NCI-H1105 (cell line): ENCODE measurements at places on chromosomes 12 and 14.

GRCh38 chr14:69376439-69376838 is 21.7 kb downstream of the ERH start:
- no peak for DNase-seq

DNA sequence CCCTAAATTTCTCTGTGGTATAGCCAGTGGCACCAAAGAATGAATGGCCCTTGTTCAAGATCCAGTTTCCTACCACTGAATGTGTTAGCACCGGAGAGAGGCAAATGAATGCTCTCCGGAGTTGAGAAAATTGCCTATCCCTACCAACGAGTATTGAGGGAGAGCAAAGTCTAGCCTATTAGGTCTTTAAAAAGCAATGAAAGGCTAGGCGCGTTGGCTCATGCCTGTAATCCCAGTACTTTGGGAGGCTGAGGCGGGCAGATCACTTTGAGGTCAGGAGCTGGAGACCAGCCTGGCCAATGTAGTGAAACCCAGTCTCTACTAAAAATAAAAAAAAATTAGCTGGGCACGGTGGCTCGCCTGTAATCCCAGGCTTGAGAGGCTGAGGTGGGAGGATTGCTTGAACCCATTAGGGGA is 898 bp upstream of the RAB15 start:
- DNase-seq = no peak

GRCh38 chr12:8734873-8735381 is 37.1 kb downstream of the RIMKLB start:
- DNase-seq = no peak

GRCh38 chr12:3655328-3655900 is 97.5 kb downstream of the CRACR2A start:
- peak; percentile 40 for DNase-seq

GRCh38 chr14:59117754-59118528 is 70.5 kb upstream of the DAAM1 start:
- DNase-seq = no peak

GRCh38 chr14:55799508-55800095 is 219.6 kb downstream of the KTN1 start:
- DNase-seq = no peak

DNA sequence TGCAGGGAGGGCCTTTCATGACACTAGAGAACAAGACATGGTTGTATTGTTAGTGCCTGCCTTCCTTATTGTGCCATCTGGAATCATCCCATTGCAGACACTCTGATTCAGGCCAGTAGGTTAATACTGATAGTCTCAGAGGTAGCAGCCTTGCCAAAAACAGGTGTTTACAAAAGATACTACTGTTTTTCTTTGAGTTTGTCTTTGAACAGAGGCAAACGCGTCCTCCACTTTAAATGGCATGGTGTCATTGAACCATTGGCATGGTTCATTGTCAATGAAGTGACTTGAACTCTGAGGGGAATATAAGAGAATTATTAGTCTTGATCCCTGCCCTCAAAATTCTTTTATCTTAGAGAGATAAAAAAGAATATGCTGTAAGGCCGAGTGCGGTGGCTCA is 4.2 kb downstream of the FNTB start:
- no peak for DNase-seq

DNA sequence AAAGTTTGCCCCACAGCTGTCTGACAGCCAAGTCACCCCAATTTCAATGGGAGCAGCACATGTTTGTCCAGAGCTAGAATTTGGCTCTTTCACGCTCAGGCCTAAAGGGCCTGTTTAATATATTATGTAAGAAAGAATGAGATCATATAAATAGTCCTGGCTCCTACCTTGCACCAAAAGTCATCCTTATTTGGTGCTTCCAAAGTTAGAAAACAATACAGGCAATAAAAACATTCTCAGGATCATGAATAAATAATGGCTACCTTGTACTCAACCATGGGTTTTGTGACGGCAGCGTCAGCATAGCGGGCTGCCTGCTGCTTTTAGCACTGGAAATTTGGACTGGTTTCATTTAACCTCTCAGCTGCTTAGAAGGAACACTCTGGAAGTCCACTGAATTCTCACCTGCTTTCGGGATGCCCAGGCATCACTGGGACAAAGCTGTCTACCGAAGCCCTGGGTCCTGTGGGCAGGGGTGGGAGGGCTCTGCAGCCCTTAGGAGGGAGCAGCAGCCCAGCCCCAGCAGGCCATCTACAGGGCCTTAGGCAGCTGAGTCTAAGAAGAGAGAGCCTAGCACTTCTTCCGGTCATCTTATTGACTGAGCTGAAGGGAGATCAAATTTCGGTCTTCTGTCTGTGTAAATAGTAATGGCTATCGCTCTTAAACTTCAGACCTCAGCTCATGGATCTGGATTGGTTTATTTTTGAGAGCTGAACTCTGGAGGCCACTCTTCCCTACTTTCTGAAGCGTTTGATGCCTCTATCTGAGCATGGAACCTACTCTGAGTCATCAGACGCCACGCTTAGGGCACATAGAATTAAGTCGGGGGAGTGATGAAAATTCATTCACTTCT is 106.5 kb downstream of the SAMD4A start:
- DNase-seq = no peak

DNA sequence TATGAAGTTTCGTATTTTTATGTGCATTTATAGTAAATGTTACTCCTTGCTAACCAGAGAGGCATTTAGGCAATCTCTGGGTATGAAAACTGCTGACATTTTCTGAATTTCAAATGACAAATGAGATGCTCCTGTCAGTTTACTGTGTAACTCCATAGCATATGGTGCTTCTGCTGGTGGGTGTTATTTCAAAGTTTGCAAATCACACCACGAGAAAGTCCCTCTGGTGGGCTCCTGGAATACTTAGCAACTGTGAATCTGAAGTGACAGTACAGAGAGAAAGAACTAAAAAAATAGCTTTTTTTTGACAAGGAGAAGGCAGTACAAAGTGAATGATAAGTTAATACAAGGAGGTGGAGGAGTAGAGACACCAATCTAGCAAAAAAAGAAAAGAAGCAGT is 161.5 kb downstream of the DERA start:
- DNase-seq = no peak

- no peak for DNase-seq
These were observed 47.8 kb downstream of the FERMT2 start for GRCh38 chr14:52902971-52903619.

DNA sequence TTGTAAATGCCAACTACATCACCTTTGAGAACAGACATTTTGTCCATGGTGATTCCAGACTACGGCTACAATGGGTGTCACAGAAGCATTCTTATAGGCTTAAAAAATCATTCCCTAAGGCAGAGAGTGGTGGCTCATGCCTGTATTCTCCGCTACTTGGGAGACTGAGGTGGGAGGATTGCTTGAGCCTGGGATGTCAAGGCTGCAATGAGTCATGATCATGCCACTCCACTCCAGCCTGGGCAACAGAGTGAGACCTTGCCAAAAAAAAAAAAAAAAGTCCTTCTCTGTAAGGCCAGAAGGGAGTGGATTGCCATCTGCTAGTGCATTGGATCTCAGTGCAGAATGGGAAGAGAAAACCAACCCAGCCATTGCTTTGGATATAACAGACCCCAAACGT is 522.5 kb downstream of the VRK1 start:
- DNase-seq = no peak

DNA sequence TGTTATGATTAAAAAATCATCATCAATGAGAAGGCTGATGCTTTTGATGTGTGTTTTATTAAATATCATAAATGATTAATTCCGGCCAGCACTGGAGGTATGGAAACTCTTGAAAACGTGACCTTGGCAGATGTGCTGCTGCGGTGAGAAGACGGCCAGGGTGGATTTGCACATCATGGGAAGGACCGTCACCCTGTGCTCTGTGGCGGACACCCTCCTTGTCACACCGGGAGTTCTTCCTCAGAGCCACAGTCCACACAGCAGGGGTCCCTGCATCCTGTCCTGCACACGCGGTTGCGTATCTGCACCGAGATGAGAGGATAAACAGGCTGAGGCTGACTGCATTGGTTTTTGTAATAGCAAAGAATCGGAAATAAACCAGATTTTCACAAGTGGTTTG is 33.5 kb downstream of the FZD10 start:
- DNase-seq = no peak

GRCh38 chr12:6335451-6336078 is 6.3 kb downstream of the TNFRSF1A start:
- no peak for DNase-seq

DNA sequence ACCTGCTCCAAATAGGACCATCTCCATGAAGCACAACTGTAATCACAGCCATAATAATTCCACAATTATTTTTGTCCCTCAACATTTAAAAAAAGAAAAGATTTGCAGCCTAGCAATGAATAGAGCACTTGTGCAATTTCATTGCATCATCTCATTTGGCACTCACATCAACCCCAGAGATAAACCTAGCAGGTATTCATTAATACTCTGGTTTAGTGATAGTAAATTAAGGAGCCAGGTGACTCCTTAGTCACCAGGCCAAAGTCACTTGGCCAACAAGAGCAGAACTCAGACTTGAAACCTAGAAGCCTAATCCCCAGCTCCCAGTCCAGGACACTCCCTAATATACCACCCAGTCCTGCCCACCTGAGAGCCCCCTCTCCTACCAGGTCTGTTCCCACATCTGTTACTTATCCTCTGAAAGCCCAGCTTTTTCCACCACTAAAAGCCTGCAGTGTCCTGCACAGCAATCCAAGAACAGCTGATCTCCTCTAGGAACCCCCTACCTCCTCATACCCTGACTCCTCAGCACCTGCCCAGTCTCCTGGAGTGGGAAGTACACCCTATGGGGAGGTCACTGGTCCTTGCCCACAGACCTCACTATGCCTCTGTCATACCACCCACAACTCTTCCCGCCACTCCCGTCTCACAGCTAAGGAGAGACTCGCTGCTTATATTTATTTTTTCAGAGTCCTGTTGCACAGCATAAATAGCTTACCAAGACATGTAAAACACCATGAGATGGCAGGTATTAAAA is 22.1 kb downstream of the OR10P1 start:
- DNase-seq = no peak

GRCh38 chr12:129115558-129115957 is 262.3 kb downstream of the GLT1D1 start:
- no peak for DNase-seq

- no peak for DNase-seq
These were observed 3.8 kb downstream of the DHRS2 start for GRCh38 chr14:23639891-23640523.

- peak; percentile 48 for DNase-seq
These were observed 52.5 kb downstream of the C12orf75 start for GRCh38 chr12:105382771-105383622.

- no peak for DNase-seq
These were observed 18.6 kb downstream of the GSTZ1 start for GRCh38 chr14:77339407-77339806.

- DNase-seq = no peak
These were observed 4.7 kb upstream of the PDE1B start for GRCh38 chr12:54544743-54545142.

- DNase-seq = no peak
These were observed 164.3 kb downstream of the GRIP1 start for GRCh38 chr12:66514581-66514980.

GRCh38 chr12:73210548-73211204 is 938.5 kb downstream of the TRHDE start:
- DNase-seq = no peak

- DNase-seq = peak; percentile 93
These were observed 26.8 kb upstream of the PEX5 start for GRCh38 chr12:7162691-7163114.

- DNase-seq = no peak
These were observed 907.5 kb upstream of the MDGA2 start for GRCh38 chr14:48582938-48583337.

GRCh38 chr14:51544471-51544870 is 107.2 kb upstream of the FRMD6 start:
- no peak for DNase-seq

DNA sequence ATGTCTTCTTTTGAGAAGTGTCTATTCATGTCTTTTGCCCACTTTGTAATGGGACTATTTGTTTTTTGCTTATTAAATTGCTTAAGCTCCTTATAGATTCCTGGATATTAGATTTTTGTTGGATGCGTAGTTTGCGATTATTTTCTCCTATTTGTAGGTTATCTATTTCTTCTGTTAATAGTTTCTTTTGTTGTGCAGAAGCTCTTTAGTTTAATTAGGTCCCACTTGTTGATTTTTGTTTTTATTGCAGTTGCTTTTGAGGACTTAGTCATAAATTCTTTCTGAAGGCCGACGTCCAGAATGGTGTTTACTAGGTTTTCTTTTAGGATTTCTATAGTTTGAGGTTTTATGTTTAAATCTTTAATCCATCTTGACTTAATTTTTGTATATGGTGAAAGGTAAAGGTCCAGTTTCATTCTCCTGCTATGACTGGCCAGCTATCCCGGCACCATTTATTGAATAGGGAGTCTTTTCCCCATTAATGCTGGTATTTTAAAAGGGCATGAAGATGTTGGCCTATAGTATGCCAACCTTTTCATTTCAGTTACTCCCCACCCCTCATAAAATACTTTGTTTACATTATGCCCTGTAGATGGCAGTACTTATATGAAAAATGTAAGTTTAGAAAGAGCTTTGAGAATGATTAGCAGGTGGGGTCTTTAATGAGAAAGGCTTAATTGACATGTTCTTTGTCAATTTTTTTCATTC is 62.9 kb upstream of the PSMA6 start:
- peak; percentile 13 for DNase-seq

DNA sequence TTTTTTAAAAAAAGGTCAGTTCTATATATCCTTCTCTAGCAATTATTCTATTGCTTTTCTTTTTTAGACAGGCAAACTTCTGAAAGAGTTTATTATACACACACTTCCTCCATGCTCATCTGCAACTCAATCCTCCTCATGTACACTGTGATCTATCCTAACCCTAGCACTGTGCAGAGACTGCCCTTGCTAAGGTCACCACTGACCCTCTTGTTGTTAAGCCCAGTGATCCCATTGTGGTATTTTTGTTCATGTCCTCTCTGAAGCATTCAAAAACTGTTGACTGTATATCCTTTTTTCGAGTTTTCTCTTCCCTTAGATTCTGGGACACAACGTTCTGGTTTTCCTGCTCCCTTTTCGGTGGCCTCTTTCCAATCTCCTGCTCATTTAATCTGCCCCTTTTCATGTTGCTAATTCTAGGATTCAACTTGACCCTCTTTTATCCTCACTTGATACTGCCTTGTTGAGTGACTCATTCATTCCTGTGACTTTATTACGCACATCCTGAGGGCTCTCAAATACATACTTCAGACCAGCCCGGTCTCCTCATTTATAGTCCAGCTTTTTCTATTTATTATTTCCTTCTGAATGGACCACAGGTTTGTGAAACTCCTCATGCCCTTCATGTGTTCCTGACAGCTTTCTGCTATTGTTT is 53.9 kb upstream of the PTPRB start:
- DNase-seq = no peak

DNA sequence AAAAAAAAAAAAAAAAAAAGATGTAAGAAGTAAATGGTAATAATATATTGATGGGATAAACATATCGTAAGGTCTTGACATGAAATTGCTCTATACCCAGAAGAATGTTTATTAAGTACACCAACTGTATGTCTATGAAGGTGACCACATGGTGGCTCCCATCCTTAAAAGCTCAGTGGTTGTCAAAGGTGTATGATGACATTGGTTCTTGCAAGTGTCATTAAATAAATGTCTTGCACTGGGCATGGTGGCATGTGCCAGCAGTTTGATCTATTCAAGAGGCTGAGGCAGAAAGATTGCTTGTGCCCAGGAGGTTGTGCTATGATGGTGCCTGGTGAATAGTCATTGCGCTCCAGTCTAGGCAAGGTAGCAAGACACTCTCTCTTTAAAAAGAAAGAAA is 10.4 kb downstream of the CCT2 start:
- DNase-seq = no peak

GRCh38 chr12:66779466-66779865 is 100.6 kb upstream of the GRIP1 start:
- no peak for DNase-seq
